ENCODE measurements at places on chromosomes 1 and 21.

DNA sequence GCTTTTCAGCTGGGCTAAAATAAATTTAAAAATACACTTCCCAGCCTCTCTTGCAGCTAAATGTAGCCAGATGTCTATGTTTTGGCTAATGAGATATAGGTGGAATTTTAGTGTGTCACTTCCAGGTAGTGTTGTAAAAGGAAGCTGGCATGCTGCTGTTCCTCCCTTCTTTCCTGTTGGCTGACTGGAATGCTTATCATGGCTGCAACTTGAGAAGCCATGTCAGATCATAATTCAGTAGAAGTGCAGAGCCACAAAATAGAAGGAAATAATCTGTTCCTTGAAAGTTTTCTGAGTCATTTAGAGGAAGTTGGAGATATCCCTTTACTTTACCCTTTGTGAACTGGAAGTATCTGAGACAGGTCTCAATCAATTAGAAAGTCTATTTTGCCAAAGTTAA, 10.9 kb upstream of the RBM15 start:
- no peak for DNase-seq

DNA sequence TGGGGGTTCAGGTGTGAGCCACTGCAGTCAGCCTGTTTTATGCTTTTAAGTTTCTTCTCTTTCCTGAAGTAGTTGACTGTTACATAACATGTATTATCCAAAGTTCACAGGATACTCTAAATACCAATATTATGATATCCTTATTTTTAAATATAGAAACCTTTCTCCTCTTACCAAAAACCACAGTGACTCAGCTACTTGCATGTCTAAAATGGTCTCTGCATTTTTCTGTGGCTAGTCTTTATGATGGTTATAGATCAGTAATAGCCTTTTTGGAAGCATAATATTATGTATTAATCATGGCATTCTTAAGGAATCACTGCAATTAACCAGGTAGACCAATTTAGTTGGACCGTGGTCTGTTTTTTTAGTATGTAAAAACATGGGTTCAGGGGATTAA, 210.8 kb upstream of the CACYBP start:
- no peak for DNase-seq

DNA sequence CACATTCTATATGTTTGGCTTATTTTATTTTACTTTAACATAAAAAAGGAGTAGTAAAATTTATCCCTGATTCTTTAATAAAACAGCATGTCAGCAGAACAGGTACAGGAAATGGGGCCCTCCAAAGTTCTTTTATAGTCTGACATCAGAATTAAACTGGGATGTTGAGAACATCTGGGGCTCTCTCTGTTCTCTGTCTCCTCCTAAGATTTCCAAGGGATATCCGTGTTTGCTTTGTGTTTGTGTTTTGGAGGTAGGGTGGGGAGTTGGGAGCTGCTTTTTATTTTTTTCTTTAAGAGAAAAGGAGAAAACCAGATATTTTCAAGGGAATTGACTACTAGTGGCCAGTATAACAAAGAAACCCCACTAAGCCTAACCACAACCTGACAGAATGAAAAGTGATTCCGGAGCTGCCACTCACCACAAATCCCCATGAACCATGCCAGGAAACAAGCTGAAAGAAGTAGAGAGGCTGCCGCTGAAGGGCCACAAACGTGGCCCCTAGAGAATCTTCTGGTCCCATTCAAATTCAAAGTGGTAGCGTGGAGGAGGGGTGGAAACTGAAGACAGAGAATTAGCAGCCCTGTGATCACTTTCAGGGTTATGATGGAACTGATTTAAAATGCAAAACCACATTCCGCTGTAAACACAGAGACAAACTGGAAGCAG, 369.6 kb upstream of the ADGRL2 start:
- DNase-seq: no peak

DNA sequence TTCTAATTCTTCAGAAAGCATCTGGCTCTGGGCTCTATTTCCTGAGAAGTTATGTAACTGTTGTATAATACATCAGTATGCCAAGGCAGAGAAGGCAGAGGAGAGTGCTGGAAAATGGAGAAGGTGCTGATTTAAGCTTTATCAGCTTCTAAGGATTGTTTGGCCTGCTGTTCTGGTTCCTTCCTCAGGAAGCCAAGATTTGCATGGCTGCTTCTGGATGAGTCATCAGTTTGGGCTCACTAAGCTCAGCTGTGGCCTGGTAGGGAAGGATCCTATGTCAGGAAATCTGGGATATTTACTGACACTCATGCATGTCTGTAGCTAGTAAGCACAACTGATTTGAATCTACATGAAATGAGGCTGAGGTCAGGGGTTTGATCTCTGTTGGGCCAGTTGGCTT, 73.2 kb upstream of the ADGRL4 start:
- DNase-seq: peak; percentile 18

DNA sequence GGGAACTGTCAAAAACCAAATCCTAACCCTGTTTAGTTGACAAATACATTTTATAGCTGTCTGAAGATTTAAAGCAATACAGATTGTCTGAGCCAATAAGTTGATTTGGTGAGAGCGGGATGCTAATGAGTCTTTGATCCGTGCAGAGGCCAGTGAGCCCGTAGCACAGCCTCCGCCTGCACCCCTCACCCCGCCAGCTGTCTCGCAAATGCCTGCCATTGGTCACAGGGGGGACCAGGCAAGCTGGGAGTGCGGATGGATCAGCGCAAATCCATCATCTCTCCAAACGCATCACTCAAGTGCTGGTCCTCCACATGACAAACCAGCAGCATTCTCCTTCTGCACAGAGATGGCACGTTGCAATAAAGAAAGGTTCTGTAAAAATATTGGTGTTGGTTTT, 51.0 kb downstream of the ZBTB18 start:
- no peak for DNase-seq

DNA sequence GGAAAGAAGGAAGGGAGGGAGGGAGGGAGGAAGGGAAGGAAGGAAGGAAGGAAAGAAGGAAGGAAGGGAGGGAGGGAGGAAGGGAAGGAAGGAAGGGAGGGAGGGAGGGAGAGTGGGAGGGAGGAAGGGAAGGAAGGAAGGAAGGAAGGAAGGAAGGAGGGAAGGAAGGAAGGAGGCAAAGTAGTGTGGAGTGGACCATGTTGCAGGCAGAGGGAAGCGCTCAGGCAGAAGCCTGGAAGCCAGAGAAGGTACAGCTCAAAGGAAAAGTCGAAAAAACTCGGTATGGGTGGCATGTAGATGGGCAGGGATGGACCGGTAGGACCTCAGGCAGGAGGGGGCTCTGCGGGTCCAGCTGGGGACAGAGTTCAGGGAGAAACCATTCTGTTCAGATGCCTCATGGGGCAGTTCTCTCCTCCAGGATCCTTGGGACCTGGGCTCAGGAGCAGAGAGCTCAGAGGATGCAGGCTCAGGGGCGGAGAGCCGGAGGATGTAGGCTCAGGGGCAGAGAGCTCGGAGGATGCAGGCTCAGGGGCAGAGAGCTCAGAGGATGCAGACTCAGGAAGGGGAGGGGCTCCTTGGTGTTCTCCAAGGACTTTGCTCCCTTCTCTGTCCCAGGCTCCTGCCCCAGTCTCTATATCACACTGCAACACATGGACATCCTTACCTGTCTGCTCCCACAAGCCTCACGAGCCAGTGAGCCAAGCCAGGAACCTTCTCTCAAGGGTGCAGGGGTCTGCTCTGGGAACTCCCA, 13.6 kb upstream of the PADI3 start:
- DNase-seq: no peak

GRCh38 chr1:74933500-74933899, 200.5 kb downstream of the TYW3 start:
- no peak for DNase-seq

DNA sequence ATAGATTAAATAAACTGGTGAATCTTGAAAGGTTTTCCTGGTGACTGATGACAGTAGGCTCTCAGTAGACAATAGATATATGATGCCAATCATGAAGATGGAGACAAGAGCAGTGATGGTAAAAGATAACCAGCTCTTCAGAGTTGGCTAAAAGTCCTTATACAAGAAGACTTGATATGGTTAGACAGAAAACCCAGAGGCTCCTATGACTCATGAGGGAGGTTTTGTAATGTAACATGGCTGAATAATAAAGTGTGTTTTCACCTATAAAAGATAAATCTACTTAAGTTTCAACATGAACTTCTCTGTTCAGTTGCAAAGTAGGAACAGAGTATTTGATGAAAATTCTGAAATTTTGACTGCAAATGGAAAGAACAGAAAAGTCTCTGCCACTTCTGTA, 12.7 kb upstream of the CRNN start:
- DNase-seq: no peak

DNA sequence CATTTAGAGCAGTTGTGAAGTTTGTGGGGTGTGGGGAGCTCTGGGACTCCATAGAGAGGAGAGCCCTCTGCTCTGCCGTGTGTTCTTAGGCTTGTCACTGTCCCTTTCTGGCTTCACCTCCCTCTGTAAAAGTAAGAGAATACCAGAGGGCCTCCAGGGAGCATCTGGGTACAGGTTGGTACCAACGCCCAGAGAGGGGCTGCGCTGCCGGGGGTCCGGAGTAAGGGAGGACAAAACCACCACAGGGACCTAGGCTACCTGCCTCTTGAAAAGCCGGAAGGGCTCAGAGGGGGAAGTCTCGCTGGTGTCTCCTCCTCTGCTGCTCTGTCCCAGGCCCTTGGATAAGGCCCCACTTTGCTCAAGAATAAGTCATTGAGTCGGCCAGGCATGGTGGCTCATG, 3.1 kb upstream of the TINAGL1 start:
- no peak for DNase-seq

DNA sequence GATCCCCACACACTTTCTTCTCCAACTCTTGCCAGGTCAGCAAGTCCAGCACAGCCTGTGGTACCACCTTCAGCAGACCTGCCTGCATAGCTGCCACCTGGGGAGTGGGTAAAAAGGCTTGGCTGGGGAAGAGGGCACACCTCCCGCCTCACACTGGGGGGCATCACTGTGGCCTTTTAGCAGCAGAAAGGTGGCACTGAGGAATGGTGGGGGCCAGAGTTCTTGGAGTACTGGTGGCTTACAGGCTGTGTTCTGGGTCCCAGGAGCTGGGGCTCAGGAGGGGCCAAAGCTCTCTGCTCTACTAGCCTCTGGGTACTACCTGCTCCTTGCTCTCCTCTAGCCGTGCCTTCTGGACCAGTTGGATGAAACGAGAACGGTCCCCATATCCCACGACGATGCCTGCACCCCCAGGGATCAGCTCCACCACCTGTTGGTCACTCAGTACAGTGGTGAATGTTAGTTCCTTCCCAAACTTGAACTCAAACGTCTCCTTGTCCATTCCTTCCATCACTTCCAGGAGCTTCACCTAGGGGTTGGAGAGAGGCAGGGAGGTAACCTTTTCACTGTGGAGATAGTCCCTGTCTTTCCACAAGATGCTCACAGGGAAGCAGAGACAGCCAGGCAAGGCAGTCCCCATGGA, 6.7 kb downstream of the HECTD3 start:
- DNase-seq: no peak

GRCh38 chr1:241167121-241167630, 189.8 kb downstream of the RGS7 start:
- DNase-seq: no peak

Measured in nephron progenitor cell (in vitro differentiated cells).